ENCODE measurements at places on chromosomes 4 and X.

GRCh38 chr4:172686021-172686420, 482.6 kb upstream of the GALNT7 start:
- no peak for DNase-seq

DNA sequence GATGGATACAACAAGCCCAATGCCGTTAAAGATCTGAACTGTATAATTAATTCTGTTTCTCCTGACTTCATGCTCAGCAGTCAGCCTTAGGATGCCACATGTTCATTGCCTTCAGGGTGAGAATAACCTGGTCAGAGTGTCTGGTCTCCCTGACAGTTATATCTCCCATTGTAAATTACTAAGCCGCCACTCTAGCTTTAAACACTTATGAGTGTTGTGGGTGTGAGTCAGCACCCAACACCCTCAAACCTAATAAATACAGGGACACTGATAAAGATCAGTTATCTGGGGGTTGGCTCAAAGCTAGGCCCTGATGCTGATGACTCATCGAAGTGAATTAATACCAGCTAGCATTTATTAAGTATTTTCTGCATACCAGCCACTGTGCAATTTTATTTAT, 64.9 kb upstream of the DYNLT3 start:
- DNase-seq, result no peak

- no peak for DNase-seq
These were observed 75.0 kb downstream of the ZFYVE28 start for GRCh38 chr4:2343476-2343875.

- DNase-seq, result no peak
These were observed 183.4 kb downstream of the OPHN1 start for GRCh38 chrX:68249903-68250302.

DNA sequence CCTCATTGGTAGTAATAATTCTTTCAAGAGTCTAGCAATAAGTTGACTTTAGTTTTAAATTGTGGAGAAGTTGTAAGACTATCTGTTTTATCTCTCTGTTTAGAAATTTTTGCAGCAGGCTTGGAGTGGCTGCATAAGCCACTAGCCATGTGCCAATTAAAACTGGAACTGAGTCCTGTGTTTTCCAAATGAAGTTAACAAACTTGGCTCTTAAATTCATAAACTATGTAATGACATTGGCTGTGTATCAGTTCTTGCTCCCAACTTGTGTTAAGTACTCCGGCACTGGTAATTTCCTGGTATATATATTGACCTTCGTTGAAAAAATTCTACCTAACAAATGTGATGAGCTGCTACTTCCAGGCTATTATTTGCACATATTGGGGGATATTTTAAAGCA, 420.4 kb downstream of the GBA3 start:
- DNase-seq, result no peak

DNA sequence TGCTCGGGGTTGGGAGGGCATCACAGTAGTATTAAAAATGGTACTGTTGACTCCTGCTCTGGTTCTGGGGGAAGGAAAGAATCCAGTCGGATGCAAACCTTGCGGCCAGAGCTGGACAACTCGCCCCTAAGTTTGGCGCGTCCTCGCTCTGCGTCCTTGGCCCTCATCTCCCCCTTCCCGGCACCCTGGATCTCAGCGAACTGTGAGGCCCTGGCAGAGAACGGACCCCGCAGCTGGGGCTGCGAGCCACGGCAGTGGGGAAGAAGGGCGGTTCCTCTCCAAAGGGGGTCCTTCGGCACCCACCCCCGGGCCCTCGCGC, 14.0 kb downstream of the ARHGEF6 start:
- DNase-seq, result no peak

Data from NCI-H1436 treated with DMSO at 0.1 percent for 48 hours (cell line).